ENCODE measurements at places on chromosomes 2 and 18.

GRCh38 chr2:152015552-152015951, 83.3 kb downstream of the CACNB4 start:
- no peak for DNase-seq

DNA sequence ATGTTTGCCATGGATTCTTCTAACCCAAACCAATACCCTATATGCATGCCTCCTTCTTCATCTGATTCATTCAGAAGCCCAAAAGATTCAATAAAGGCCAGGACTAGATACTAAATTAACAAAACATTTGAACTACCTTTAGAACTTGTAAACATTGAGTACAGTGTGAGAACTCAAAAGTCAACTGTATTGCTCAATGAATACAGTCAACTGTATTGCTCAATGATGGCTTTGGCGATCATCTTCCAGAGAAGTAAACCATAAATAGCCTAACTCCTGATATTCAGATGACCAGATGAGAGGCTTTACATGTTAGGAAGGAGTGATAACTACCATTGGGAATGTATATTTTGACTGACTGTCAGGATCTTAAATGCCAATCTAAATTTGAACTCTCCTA, 206.5 kb upstream of the ITGA4 start:
- DNase-seq, result no peak

GRCh38 chr2:188788621-188789020, 185.6 kb upstream of the COL3A1 start:
- DNase-seq, result no peak

DNA sequence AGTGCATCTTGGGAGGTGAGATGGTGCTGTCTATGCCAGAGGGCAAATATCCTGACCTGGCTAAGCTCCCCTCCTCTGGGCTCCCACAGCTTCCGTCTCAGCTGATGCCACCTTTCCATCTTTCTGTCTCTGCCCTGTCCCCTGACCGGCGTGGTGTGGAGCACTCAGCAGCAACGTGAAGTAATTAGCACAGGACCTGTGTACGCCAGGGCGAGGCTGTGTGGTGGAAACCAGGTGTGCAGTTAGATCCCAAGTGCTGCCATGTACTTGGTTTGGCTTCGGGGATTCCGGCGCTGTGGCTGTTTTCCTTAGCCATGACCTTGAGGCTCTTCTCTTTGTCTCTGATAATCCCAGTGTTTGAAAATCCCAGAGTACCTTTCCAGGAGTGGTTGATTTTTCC, 36.5 kb downstream of the COA5 start:
- DNase-seq, result no peak

DNA sequence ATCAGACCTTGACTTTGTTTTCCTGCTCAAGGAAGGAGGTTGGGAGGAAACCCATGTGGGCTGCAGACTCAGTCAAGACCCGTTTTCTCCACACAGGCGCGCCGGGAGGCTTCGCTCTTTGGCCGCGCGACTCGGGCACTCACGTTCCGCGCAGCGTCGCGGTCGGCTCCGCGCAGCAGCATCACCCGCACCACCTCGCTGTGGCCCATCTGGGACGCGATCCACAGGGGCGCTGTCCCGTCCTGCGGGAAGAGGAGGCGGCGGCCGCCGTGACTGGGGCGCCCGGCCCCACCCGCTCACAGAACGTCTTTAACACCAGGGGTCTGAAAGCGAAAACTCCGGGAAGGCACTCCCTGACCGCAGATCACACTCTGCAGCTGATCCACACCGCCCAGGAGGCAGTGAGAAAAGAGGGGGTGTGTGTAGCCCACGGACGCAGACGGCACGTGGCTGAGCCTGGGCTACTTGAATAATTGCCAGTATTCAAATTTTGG, 33.1 kb upstream of the NPC1 start:
- DNase-seq, result no peak

DNA sequence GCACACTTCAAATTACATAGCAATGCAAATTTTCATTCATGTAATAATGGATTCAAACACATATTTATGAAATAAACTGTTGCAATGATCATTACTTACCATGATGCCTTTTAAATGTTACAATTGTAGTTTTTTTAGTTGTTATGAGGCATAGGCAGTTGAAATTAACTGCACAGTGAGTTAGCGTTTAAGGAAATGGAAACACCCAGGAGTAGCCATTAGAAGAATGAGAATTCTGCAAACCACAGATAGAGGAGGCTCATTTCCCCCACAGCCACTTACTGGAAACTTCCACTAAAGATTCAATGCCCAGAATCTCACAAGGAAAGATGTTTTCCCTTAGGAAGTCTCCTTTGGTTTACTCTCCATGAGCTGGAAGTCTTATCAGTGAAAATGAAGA, 8.4 kb downstream of the ARL4C start:
- DNase-seq, result no peak

- DNase-seq, result no peak
Measured at GRCh38 chr2:12433626-12433990, 283.1 kb upstream of the TRIB2 start.

DNA sequence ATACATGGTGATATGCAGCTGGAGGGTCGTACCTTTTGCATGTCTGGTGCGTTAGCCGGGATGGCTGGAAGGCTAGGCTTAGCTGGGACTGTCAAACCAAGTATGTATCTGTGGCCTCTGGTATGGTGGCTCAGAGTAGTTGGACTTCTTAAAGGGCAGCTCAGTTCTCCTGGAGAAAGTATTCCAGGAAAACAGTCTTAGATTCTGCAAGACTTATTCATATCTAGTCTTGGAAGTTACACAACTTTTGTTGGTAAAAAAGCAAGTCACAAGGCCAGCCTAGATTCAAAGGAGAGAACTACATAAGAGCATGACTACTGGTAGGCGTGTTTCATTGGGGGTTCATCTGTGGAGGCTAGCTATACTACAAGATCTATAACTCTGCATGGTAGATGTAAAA, 45.5 kb downstream of the EML4 start:
- no peak for DNase-seq

GRCh38 chr2:42567806-42568400, 529 bp upstream of the MTA3 start:
- no peak for DNase-seq

- DNase-seq, result no peak
Measured at GRCh38 chr2:37656512-37657423, 14.7 kb downstream of the CDC42EP3 start.

DNA sequence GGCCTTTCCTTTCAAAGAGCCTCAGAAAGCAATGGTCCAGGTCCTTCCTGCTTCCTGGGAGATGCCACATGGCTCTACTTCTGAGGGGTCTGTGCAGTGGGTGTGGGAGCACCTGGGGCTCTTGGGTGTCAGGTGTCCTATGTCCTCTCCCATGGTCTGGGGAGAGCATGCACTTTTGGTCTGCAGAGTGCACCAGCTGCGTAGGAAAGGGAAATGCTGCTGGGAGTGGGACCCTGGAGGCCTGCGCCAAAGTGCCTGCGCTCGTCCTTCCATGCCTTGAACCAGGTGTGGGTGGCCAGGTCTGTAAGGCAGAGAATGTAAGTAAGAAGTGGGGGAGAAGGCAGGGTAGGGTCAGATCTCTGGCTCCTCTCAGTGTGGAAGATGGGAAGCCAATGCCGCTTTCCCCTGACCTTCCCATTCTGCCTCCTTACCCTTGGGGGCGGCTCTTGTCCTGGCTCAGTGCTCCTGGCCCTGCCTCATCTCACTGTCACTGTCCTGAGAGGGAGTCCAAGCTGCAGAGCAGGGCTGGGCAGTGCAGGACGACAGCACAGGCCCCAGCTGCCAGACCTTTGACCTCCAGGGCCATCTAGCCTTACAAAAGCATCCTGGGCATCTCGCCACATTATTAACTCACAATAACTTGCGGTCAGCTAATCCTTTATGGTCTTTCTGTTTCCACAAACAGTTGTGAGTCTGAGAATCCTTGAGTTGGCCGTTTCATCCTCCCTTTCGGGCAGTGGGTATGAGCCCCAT, 6.6 kb upstream of the PROM2 start:
- DNase-seq, result no peak

GRCh38 chr2:21590026-21590690, 466.4 kb downstream of the TDRD15 start:
- DNase-seq, result no peak

GRCh38 chr2:1265454-1265853, 147.8 kb upstream of the TPO start:
- no peak for DNase-seq

DNA sequence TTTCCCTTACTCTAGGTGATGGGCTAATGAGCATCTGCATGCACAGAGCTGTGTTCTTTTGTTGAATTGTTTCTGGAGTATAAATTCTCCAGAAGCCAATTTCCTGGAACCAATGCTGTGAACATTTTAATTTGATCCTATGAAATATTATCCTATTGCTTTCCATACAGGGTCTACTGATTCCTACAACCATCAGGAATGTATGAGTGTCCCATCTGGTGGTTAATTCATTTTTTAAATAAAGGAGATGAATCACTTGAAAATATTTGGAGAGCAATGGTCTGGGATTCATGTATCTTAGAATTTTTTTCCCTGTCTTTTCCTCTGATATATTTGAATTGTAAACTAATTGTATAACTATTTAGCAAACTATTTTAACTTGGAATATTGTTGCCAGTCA, 14.0 kb downstream of the KIF5C start:
- DNase-seq, result no peak

DNA sequence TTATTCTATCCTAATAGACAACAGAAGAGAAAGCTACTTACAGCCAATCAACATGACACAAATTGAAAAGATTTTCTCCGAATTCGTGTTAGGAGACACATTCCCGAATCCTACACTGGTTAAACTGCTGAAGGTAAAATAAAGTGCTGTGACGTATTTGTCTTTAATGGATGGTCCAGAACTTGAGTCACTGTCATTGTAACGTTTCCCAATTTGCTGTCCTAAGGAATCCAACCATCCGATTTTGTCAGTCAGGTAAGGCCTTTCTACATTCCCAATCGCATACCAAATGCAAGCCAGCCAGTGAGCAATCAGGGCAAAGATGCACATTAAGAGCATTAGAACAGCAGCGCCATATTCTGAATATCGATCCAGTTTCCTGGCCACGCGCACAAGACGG, 91.2 kb downstream of the GCA start:
- no peak for DNase-seq

DNA sequence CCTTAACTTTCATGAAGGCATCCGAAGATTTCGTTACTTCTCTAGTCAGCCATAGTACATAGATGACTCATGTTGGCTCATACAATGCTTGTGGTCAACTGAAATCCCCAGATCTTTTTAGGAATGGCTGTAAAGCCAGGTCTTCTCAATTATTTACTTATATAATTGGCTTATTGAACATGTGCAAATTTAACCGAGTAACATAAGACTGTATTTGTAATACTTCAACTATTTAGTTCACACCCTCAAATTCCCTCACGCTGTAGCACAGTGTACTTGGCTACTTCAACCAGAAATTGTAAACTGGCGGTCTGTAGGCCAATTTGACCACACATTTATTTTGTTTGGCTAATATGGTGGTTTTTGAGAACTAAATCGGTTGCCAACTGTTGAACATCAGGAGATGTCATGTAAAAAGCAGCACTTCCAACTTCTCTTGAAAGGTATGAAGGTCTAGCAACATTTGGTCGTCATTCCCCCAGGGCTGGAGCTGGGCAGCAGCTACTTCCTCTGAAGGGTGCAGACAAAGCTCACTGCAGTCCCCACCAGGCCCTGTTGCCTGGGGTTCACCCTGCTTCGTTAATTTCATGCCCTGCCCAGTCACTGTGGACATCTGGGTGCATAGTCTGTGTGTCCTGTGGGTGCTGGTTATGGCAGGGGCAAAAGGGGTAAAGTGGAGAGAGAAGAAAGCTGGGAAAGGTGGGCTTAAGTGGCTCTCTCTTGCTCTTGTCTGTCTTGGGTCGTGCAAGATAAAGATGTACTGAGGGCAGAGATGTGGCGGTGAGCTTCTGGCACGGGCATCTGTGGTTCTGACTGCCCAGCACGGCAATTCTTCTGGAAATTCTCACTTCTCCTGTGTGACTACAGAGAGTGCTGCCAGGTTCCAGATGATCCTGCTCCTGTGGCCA, 3.2 kb upstream of the SH3RF3 start:
- DNase-seq, result no peak

DNA sequence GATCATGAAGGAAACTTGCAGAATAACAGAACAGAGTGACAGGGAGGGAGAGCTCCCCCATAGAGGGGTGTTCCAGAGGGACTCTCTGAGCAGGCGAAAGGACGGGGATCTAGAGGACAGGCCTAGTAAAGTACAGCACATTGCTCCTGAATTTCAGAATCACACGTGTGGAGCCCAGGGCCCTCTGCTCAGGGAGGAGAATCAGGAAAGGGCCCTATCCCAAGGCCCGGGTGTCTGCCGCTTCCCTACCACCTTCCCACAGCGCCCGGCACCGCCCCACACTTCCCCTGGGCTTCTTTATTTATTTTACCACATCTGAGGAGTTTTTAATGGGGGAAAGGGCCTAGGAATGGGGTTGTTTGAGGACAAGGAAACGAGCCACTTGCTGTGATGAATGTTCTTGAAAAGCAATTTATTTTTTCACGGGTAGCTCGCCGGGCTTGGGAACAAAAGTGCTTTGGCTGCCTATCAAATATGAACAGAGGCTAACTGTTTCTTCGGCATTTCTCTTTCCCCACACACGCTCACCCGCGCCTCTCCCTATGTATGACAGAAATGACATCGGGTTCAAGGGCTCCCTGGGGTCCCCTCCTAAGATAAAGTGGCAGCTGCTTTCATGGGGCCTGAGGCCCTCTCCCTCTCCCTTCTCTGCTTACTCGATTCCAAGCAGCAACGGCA, 79.3 kb upstream of the GLI2 start:
- no peak for DNase-seq

- DNase-seq, result no peak
Measured at GRCh38 chr2:8641301-8641965, 40.4 kb upstream of the ID2 start.

GRCh38 chr18:23302851-23303527, 150.1 kb upstream of the RIOK3 start:
- DNase-seq, result no peak

Measured in activated naive CD4-positive, alpha-beta T cell (primary cell).